ENCODE measurements at places on chromosomes 7 and 10.

DNA sequence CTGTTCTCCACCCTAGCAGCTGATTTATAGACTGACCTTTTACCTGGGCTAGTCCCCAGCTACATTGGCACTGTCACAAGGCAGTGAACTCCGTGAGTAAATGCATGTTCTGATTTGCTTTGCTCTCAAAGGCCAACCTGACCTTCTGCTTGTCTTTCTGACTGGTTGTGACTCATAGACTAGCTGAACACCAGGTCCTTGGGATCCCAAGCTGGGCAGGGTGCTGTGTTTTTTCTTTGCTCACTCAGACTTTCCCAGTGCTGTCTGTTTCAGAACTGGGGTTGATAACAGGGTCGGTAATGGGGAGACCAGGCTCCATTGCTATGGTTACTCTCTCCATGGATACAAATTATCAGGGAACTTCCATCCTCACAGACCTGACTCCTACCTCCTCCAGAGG is 35.0 kb downstream of the EVX1 start:
- DNase-seq: no peak

DNA sequence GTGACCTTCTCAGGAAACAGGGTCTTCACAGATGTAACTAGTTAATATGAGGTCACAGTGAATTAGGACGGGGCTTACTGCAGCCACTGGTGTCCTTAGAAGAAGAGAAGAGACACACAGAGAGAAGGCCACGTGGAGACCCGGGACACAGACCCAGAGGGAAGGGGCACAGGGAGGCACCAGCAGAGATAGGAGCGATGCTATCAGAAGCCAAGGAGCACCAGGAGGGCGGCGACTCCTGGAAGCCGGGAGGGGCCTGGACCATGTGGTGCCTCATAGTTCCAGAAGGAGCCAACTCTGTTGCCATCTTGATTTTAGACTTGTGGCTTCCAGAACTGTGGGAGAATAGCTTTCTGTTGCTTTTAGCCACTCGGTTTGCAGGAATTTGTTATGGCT is 505.9 kb downstream of the TCERG1L start:
- no peak for DNase-seq

DNA sequence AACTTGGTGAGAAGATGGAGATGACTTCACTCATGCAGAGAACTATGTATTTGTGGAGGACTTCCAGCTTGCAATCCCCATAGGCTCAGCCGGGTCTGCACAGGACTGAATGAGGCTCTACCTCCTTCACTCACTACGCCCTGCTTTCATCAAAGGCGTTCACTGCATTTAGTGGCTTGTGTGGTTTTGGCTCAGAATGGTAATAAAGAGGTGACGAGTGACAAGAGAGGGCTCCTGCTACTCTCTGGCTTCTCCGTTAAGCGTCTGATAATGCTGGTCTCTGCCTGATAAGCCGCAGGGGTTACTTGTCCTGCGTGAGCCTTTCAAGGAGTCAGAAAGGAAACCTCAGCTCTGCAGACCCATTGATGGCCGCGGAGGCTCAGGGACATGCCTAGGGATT is 343.4 kb downstream of the PRPF18 start:
- no peak for DNase-seq

DNA sequence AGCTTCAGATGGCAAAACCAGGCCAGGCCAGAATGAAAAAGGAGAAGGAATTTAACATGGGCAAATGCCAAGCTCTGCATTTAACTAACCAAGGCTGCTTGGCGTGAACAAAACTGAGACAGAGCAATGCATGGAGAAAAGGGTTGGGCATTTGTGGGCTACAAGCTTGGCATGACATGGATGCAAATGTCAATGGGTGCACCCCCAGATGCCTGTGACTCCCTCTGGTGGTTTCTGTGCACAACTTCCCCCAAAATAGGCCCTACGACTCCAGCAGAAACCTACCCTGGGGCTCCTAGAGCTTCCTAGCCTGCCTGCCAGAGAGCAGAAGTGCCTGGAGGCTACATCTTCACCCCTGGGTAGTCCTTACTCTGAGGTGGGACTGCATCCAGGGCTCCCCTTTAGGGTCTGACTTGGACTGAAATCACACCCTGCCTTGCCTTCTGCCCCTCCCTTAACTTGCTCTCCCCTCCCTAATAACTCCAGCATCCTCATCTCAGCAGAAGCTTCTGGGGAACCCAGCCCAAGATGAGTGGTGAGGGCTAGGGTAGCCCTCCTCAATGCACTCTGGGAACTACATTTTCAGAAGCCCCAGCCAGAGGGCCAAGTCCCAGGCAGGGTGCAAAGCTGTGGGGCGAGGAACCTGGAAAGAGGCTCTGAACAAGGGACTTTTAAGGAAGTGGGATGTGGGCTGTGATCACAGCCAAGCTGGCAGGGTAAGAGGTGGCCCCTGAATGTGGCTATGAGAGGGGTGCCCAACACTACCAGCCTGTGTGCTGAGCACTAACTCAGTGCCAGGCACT is 11.3 kb downstream of the GPRIN2 start:
- DNase-seq: peak; percentile 24

- DNase-seq: no peak
Observed at GRCh38 chr10:31752170-31752569, 176.5 kb downstream of the ARHGAP12 start.

DNA sequence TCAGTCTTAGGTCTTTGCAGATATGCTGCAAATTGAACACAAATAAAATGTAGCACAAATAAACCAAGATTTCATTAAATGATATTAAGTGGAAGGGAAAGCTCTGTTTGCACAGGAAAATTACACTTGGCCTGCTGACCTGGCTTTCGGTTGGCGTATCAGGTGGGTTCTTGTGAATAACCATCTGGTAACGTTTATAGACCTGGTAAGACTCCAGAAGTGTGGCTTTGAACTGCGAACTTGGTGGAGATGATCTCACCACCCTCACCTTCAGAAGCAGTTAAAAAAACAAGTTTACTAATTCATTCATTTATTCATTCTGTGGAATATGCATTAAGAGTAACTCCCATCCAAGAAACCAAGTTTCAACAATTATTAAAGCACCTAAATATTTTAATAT is 28.1 kb downstream of the ATE1 start:
- peak; percentile 20 for DNase-seq

GRCh38 chr10:121293110-121293509 is 305.1 kb downstream of the FGFR2 start:
- no peak for DNase-seq

DNA sequence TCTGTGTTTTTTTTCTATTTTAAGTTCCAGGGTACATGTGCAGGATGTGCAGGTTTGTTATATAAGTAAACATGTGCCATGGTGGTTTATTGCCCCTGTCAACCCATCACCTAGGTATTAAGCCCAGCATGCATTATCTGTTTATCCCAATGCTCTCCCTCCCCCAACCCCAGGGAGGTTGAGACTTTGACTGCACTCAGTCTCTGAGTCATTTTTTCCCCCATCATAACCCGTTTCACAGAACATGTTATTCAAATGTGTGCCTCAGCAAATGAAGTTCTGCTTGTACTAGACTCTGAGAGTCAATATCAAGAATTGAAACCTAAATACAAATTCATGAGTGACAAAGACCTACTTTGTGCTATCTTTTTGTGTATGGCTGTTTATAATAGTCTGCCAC is 70.0 kb upstream of the CYP26C1 start:
- no peak for DNase-seq

DNA sequence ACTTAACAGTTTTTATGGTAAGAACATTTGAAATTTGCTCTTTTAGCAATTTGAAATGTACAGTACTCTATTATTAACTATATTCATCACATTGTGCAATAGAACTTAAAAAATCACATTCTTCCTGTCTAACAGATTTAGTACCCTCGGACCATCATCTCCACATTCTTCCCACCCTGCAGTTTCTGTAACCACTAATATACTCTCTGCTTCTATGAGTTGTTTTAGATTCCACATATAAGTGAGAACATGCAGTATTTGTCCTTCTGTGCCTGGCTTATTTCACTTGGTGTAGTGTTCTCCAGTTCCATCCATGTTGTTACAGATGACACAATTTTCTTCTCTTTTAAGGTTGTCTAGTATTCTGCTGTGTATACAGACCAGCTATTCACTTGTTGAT is 88.9 kb upstream of the SEC61G start:
- no peak for DNase-seq

DNA sequence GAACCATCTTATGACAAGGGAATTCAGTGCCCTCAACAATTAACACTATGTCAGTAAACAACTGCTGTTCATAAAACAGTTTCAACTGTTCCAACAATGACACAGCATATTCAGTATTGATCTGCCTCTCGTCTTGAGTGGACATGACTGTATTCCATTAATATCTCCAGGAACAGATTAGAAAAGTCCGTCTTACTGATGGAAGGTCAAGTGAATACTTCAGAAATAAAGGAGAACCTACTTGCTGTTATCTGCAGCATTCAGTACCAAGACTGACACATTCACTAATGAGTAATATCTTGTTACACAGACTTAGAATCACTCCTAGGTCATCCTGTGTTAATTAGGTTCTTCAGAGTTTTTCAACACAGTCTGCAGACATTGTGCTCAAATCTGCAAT is 12.1 kb downstream of the KBTBD2 start:
- DNase-seq: no peak

- no peak for DNase-seq
Observed at GRCh38 chr7:55120501-55121198, 101.8 kb downstream of the EGFR start.

DNA sequence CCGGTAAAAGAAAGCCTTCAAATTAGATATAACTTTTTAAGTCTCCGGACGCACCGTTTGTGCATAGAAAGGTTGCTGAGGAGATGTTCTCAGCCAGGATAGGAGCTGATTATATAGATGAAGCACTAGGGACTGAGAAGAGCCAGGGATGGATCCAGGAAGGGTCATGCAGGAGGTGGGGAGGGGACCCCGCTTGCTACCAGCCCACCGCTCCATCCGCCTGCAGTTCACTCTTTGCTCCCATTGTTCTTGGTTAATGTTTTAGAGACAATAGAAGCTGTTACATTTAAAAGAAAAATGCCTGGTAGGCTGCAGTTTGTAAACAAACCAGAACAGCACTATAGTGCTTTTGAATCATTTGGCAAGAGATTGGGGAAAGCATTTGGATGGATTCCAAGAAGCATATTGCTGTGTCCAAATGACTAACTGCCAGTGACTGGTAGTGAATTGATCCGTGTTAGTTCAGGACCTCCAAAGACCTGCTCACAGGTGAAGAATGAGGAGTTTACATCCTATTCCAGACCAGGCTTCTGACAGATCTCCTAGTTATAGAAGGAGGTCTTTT is 175.9 kb upstream of the TAC1 start:
- DNase-seq: no peak

GRCh38 chr10:77160679-77161078 is 476.9 kb downstream of the KCNMA1 start:
- DNase-seq: no peak

DNA sequence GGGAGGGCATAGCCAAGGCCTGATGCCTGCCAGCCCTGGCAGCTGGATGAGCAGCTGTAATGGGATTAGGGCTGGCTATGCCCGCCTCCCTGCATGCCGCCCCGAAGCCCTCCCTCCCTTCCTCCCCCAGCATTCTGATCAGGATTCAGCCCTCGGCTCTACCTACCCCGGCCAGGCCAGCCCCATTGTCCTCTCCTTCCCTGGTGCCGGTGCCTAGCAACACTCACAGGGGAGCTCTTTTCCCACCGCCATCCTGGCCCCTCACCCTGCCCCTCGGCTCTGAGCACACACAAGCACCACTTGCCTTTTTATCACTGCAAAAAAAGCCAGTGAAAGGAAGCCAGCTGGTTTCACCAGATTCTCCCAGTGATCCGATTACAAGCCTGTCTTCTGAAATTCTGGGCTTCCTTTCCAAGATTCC is 9.0 kb upstream of the ADCYAP1R1 start:
- DNase-seq: no peak

DNA sequence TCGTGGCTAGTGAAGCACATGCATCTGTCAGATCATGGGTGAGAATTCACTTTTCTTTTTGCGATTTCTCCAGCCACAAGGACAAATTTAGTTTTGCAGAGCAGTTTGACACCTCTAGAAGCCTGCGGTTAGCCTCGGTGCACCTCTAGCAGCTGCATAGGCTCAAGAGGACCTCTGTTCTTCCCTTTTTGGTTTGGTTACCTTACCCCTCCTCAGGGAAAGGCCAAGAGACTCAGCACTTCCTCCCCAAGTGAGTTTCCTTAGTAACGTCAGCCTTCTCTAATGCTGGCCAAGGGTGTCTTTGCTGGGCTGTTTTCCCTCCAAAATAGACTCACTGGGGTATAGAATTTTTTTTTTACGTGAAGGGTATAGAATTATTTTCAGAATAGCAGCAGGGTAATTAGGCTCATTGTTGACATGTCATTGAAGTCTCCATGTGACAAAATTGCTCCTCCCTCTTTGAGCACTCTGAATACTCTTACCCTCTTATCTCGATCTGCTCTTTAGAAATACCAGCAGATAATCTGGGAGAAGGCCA is 97.8 kb downstream of the AUTS2 start:
- DNase-seq: no peak

DNA sequence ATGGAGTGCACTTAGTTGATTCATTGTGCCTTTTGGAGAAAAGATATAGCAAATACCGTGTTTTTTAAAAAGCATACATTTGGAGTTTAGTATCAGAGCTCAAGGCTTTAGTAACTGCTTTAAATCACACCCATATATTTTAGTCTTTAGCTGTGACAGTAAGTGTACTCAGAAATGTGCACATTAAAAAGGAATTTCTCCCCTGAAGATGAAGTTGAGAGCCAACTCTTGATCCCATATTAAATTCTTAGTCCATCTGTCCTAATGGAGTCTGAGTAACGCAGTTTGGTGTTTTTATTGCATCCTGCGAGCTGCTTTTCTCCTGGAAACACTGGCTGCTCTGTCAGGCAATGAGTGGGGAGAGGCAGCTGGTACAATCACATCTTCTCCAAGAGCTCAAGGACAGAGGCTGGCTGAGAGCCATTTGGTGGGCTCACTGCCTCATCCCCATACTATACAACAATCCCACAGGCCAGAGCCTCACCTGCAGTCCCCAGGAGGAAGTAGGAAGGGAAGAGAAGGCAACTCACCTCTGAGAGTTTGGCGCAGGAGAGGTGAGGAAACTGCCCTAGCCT is 473.6 kb upstream of the C7orf33 start:
- DNase-seq: no peak

- no peak for DNase-seq
Observed at GRCh38 chr7:155277385-155277994, 20.2 kb upstream of the INSIG1 start.

DNA sequence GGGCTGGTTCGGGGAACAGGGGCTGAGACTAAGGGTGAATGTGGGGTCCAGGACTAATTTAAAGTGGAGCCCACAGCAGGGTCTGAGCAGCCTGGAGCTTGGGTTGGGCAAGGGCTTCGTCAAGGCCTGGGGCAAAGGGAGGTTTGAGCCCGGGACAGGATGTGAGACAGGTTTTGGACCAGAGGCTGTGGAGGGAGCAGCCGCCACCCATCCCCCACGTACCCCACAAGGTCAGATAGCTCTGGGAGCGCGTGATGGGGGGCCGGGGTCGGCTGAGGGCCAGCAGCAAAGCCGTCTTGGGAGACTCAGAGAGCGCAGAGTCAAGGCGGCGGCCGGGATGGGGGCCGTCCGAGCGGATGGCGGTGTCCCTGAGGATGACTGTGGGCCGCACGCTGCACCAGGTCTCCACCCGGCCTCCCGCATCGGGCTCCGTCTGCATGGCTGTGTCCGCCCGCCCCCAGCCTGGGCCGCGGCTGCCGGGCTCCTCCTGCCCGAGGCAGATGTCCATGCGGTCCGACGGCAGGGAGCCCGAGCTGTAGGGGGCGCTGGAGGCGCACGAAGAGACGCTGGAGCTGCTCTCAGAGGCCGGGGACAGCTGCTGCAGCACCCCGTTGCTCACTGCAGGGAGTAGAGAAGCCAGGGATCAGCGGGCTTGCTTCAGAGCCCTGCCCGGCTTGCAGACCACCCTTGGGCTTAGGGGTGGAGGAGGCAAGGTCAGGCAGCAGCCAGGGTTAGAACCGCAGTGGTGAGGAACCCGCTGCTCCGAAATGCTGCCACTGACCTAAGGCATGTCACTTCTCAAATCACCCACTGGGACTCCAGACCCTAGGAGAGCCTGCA is 12.1 kb downstream of the PDZD7 start:
- peak; percentile 88 for DNase-seq

All from dorsolateral prefrontal cortex (tissue), 122 donors.